ENCODE measurements at places on chromosomes 3 and 15.

DNA sequence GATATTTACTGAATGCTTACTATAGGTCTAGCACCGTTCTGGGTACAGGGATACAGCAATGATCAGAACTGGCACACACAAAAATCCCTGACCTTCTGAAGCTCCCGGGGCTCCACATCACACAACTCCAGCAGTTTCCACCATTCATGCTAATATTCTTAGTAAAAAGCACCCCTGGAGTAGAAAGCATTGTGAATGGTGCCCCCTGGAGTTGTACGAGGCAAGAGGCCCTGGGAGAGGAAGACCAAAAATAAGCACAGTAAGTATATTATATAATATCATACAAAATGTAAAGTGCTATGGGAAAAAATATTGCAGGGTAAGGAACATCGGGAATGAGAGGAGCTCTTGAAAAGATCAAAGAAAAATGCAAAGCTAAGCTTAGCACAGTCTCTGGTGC lies 790 bp upstream of the SRGAP3 start:
- DNase-seq: no peak

DNA sequence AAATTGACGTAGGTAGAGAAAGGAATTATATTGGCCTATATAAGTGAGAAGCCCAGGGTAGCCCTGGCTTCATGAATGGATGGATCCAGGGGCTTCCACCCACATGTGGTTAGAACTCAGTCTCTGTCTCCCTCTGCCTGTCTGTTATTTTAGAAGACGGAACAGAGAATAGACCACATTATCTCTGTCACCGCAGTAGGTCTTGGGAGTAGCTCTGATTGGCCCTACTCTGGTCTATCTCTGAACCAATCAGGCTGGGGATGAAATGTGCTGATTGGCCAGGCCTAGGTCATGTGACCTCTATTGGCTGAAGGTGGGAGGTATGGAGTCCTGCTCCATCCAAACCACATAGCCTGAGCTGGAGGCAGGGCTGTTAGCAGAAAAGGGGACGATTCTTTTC lies 143.0 kb upstream of the PRR23C start:
- no peak for DNase-seq

- DNase-seq: peak; percentile 93
Measured at GRCh38 chr3:128278761-128279600, 125.7 kb downstream of the EEFSEC start.

DNA sequence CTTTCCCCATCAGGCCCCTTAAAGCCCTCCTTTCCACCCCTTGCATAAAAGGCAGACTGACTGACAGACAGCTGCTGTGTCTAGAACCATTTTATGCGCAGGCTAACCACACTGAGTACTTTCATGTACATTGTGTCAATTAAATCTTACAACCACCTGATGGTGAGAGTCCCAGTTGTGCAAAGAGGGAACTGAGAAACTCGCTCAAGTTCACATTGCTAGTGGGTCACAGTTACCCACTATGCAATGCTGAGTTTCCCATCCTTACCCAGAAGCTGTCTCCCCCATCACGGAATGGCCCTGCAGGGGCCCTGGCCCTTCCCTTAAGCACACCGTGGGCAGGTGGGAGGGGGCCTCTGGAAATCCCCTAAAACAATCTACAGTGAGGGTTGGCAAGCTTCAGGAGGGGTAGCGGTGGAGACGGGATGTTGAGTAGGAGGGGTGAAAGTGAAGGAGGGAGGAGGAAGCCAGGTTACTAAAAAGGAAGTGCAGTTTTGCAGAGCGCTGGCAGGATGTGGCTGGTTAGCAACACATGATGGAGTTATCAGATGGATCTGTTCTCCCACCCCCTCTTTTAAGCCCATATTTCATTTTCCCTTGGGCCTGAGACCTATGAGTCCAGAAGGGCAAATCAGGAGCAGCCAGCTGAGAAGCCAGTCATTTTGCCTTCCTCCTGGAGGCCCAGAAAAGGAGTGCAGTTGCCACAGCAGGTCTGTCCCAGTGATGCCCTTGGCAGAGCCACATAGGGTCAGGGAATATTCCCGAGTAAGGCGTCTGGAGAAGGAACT lies 30.0 kb downstream of the STARD5 start:
- no peak for DNase-seq

DNA sequence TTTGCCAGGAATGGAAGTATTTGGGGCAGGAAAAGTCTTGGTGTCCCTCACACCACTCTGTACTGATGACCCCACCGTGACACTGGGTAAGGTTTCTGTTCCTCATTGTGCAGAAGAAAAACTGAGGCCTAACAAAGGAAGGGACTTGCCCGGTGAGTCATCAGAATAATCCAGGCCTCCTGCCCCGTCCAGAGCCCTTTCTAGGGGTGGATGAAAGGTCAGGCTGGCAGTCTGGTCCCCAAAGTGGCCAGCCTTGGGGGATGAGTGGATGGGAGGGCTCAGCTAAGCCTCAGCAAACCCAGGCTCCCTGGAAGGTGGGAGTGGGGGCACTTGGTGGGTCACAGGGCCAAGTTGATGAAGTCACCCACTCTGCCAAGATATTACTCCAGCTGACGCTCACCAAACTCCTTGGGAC lies 2.3 kb upstream of the DNAH1 start:
- peak; percentile 29 for DNase-seq

- DNase-seq: no peak
Measured at GRCh38 chr3:114207768-114208167, 28.9 kb upstream of the DRD3 start.

DNA sequence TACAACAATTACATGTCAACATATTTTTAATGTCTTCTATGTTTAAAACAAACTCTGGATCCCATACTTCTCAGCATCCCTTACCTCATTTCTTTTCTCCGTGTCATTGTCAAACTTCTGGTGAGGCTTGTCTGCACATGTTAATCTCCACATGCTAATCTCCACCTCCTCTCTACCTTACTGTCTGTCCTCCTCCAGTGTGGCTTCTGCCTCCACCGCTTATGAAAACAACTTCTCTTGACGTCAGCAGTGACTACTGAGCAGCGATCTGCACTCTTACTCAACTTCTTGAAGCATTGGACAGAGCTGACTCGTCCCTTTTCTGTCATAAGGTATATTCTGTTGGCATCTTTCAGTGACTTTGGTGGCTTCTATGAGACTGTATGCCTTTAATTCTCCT lies 338.2 kb upstream of the THRB start:
- no peak for DNase-seq

GRCh38 chr3:30453360-30454039 lies 152.9 kb upstream of the TGFBR2 start:
- DNase-seq: no peak

DNA sequence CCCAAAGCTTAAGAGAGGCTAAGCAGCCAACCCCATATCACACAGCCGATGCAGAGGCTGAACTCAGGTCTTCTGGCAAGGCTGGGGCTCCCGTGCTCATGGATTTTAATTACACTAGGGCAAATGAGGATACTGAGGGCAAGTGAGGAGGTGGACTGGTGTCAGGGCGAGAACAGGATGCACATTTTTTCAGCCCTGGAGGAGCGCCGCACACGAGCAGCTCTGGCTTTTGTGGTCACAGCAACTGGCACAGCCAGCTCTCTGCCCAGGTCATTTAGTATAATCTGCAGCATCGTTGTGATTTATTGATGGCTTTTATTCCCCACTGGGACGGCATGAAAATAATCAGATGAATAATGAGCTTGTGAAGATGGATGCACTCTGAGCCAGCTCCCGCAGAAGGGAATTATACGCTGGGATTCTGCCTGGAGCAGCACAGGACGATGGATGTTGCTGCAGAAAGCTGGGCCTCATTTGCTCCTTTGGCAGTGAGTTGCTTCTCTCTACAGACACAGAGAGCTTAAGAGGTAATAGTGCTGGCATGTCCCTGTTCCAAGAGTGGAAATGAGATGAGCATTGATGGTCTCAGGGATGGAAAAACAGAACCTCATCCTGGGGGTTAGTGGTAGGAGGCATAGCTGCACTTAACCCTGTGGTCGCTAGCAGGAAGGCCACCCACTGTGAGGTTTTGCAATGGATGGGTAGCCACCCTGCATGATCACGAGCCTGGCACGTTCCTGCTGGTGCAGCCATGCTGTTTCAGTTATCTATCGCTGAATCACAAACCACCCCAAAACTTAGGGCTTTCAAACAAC lies 135.4 kb downstream of the UACA start:
- DNase-seq: peak; percentile 73

GRCh38 chr3:19213603-19214220 lies 65.4 kb downstream of the KCNH8 start:
- DNase-seq: no peak

- DNase-seq: no peak
Measured at GRCh38 chr15:41483115-41483514, 10.6 kb upstream of the ITPKA start.

DNA sequence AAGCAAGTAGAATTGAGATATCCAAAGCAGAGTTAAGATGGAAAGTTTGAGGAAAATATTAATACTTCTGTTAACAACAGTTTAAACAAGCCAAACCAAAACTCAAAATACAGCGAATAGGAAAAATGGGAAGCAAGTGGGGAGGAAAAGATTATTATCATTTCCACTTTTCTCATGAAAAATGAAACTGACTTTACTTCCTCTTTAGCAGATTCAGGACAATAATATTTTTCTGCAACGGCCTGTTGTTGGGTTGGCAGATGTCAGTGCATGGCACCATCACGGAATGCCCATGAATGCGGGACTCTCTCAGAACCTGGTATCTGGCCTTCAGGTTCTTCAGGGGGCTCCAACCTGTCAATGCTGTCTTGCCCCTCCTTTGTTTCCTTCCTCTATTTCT lies 11.1 kb downstream of the ANKUB1 start:
- DNase-seq: no peak

DNA sequence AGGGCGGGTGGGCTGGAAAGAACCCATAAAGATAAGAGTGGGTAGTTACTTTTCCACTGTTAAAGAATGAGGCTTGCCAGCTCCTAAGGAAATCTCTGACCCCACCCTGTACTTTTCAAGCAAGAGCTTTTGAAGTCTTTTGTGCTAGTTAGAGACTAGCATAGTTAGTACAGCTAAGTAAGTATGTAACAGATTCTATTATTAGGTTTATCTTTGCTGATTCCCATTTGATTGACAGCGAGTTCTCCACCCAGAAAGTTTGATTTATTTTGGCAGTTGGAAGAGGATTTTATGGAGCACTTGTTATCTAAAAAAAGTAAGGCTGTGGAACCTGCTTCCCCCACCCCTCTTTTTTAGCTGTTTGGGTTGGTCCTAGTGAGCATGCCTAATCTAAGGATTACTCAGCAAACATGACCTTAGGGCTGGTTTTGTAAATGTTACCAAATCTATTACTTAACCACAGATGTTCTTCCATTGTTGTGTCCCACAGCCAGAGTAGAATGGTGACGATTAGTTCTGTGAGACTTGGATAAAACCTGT lies 57.6 kb downstream of the FNDC3B start:
- DNase-seq: peak; percentile 70

DNA sequence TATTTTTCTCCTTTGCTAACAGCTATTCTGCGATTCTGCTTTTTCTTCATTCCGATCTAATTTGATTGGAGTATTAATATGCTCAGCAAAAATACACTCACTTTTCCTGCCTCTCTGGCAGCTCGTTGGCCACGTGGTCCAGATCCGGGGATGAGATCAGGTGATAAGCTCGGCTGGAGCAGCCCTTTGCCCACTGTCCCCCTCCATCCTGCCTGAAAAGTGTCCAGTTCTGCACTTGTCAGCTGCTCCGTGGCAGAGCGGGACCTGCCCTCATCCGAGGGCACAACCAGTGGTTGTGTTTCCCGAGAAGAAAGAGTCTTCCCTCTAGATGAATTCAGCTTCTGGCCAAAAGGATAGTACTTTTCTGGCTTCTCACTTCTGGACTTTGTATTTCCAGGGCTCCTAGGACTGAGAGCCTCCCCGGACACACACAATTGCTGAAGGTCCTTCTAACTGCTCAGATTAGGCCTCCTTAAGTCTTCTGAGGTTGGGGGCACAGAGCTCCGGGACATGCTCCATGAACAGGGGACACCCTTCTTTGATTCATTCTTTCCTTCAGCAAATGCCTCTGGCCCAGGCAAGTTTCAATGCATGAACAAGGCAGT lies 103.9 kb upstream of the ALDH1A3 start:
- no peak for DNase-seq

- no peak for DNase-seq
Measured at GRCh38 chr15:31579976-31580375, 253.3 kb downstream of the KLF13 start.

- no peak for DNase-seq
Measured at GRCh38 chr15:54282228-54282836, 304.1 kb downstream of the UNC13C start.

- DNase-seq: peak; percentile 20
Measured at GRCh38 chr15:57685306-57686095, 21.0 kb upstream of the POLR2M start.

GRCh38 chr3:123723522-123724168 lies 138.8 kb upstream of the HACD2 start:
- DNase-seq: peak; percentile 74

DNA sequence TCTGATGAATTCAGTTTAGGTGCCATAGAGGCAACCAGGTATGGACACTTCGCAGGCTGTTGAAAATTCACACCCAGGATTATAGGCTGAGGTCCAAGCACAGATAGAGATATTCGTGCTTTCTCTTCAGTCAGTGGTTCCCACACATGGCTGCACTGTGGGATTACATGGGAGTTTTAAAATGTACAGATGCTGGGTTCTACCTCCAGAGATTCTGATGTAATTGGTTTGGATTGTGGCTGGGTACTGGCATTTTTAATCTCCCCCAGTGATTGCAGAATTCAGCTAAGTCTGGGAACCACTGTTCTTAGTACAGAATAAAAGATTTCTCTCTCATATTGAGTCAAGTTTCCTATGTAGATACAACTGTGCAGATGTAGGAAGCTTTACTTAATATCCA lies 91.6 kb downstream of the FOXB1 start:
- DNase-seq: no peak

DNA sequence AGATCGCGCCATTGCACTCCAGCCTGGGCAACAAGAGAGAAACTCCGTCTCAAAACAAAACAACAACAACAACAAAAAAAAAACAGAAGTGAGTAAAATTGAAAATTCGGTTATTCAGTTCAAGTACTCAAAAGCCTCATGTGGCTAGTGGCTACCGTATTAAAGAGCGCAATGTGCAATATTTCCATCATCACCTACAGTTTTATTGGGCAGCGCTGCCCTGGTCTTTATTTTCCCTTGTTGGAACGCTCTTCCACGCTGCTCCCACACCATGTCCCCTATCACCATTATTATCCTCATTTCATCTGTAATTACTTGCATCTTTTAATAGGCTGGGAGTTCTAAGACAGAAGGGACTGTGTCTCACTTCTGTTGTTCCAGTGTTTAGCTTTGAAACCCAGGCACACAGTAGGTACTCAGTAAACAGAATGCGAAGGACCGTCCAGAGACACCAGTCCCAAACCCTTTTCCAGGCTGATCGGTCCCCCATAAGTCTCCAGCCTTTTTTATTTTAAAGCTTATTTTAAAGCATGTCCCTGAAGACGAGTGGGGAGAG lies 423 bp upstream of the HACD3 start:
- no peak for DNase-seq
